Uterus (tissue), 4 donors: ENCODE measurements at places on chromosomes 2 and 18. TPM values are rescaled to one million over a fixed set of nuclear protein-coding genes. Genes with fewer than 3 reads are reported as not detected.

DNA sequence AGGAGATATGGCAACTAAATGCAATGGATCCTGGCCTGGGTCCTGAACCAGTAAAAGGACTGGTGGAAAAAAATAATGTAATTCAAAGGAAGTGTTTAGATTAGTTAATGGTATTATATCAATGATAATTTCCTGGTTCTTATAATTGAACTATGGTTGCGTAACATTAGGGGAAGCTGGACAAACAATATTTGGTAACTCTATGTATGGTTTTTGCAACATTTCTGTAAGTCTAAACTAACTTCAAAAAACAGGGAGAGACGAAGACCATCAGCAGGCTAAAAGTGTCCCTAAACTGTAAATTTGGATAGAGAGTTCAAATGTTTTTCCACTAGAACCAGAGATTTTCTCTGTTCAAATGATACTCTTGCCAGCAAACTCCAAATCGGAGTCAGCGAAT lies 36.9 kb downstream of the KLF7 start:
- peaks cover 4% of the 10 kb centered on the region for H3K4me1 ChIP-seq
- no peaks in the 10 kb centered on the region for H3K27me3 ChIP-seq
- DNase-seq, result no peak
- H3K36me3 ChIP-seq, result no peaks in the 10 kb centered on the region
- H3K4me3 ChIP-seq, result no peak overlapping the region

DNA sequence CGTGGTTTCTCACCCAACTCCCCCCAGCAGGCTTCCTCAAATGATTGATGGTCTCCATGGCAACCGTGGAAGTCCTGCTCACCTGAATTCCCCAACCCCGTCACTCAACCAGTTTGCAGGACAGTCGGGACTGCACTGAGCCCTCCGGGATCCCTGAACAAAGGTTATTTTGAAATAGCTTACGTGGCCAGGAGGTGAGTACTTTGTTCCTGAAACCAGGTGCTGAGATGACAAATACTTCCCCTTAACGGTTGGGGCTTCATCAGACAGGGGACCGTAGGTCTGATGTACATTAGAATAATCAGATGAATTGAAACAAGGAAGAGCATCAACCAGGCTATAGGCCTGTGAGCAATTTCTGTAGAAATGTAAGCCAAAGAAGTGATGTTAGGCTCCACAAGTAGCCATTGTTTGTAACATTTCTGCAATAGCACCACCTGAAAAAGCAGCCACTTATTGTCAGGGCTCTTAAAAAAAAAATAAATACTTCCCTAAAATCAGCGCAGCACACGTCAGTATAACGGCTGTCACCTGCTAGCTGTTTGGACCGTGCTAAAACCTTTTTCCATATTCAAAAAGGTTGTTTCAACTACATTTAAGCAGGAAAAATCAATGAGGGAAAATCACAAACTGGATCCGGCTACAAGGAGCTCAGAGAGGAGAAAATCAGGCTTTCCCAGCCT lies 206.4 kb upstream of the ID2 start:
- no peaks in the 10 kb centered on the region for H3K4me1 ChIP-seq
- H3K27me3 ChIP-seq, result no peaks in the 10 kb centered on the region
- no peaks in the 10 kb centered on the region for H3K36me3 ChIP-seq
- no peak for DNase-seq

GRCh38 chr2:76491503-76491902 lies 780.8 kb upstream of the GCFC2 start:
- no peaks in the 10 kb centered on the region for H3K36me3 ChIP-seq
- DNase-seq, result no peak
- H3K27me3 ChIP-seq, result no peaks in the 10 kb centered on the region
- H3K27ac ChIP-seq, result no peak overlapping the region

DNA sequence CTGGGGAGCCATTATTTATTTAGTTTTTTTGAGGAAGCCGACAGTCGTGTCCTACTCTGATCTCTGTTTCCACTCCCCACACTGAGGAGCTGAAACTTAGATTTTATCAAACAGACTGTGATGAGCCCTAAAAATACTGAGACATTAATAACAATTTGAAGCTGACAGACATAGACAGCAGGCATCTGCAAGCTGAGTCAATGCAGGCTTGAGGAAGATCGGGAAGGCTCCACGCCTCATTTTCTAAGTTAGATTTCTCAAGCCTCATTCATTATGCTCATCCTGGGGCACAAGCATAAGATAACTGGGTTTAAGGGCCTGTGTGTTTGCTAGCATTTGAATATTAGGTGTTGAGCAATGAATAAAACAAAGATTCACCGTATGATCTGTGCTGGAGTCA lies 26.3 kb downstream of the EFR3B start:
- H3K27me3 ChIP-seq, result no peaks in the 10 kb centered on the region
- no peaks in the 10 kb centered on the region for H3K4me1 ChIP-seq
- no peak overlapping the region for H3K27ac ChIP-seq
- no peak overlapping the region for H3K4me3 ChIP-seq

DNA sequence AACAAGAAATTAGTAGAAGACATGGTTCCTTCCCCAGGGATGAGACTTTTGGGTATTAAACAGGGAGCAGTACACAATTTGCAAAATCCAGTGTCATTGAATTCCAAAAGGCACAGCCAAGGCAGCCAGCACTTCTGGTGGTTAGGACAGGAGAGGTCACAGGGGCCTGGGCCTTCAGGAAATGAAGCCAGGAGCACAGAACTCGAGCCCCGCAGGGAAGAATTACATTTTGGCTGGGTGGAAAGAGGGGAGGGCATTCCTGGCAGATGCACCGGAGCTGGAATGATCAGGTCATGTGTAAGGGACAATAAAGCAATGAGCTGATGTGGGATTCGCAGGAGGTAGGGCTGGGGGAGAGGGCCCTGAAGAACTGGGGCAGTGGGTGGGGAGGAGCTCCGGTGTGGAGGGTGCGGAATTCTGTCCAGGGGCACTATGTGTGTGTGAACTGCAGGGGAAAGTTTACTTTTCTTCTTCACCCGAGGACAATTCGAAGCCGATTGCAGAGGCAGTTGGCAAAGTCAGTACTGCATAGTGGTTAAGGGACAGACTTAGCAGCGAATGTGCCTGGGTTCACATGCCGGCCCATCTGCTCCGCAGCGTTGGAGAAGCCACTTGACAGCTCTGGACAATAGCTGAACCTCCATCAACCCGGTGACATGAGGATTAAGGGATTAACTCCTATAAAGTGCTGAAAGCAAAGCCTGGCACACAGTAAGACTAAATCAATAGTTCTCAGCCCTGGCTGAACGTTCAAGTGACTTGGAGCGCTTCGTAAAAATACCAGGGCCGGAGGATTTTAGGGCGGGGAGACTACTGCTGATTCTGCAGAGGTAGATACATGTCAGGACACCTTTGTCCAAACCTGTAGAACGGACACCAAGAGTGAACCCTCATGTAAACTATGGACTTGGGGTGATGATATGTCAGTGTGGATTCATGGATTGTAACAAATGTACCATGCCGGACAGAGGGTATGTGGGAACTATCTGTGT lies 36.4 kb downstream of the ALPK2 start:
- H3K27ac ChIP-seq, result no peak overlapping the region
- H3K4me3 ChIP-seq, result no peak overlapping the region
- no peaks in the 10 kb centered on the region for H3K27me3 ChIP-seq
- H3K36me3 ChIP-seq, result no peaks in the 10 kb centered on the region
- DNase-seq, result no peak

- no peak overlapping the region for H3K4me3 ChIP-seq
- no peaks in the 10 kb centered on the region for H3K27me3 ChIP-seq
- no peak overlapping the region for H3K27ac ChIP-seq
- H3K4me1 ChIP-seq, result no peaks in the 10 kb centered on the region
- H3K36me3 ChIP-seq, result no peaks in the 10 kb centered on the region
- no peak for DNase-seq
These were observed 100.8 kb downstream of the TAF4B start for GRCh38 chr18:26327062-26327461.

DNA sequence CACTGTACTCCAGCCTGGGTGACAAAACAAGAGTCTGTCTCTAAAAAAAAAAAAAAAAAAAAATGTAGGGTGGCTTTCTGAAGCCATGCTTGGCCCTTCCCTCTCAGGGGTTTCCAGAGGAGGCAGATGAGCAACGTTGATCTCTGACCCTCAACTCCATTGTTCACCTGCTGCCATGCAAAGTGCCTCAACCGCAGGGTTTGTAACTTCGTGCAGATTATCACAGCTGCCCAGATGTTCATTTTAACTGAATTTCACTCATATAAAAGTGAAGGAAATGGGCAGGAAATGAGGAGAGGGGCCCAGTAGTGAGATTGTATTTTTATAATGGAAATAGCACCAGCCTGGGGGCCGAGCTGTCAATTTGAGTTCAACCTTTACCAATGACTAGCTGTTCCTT lies 14.9 kb upstream of the B3GNT2 start:
- no peaks in the 10 kb centered on the region for H3K36me3 ChIP-seq
- H3K4me1 ChIP-seq, result no peaks in the 10 kb centered on the region
- no peak overlapping the region for H3K27ac ChIP-seq
- DNase-seq, result no peak
- no peak overlapping the region for H3K4me3 ChIP-seq

- peak; percentile 32 for DNase-seq
- H3K4me3 ChIP-seq, result no peak overlapping the region
- peak overlapping the region; percentile 59 for H3K27ac ChIP-seq
- H3K4me1 ChIP-seq, result no peaks in the 10 kb centered on the region
- H3K27me3 ChIP-seq, result no peaks in the 10 kb centered on the region
- no peaks in the 10 kb centered on the region for H3K36me3 ChIP-seq
These were observed 37.5 kb downstream of the ACVR1 start for GRCh38 chr2:157838442-157839161.

DNA sequence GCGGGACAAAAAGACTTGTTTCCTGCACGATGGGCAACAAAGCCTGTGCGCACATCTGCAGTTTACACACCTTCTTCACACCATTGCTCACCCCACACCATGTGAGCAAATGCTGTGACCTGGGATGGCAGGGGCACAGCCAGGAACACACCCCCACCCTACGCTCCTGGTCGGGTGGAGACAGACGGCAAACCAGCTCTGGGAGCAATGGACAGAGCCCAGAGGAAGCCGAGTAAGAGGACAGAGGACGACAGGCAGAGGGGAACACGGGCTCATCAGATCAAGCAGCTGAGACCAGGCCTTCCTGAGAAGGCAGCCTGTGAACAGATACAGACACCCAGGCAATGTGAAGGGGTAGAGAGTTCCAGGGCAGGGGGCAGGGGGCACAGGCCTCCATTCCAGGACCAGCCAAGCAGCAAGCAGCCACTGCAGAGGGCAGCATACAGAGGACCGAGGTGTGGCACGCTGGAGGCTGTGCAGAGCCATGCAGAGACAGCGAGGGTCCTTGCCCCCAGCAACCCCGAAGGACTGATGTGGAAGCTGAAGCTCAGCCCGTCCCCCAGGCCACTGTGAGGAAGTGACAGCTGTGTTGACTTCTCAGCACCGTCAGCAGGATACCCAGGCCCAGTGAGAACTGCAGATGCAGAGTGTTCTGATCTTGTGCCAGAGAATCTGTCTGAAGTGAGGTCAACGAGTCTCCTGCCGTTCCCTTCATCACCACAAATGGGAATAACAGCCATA lies 46.2 kb downstream of the PARD6G start:
- H3K36me3 ChIP-seq, result no peaks in the 10 kb centered on the region
- no peaks in the 10 kb centered on the region for H3K4me1 ChIP-seq
- H3K4me3 ChIP-seq, result no peak overlapping the region

The SCN3A gene
- 18.4 TPM for total RNA-seq

The IL36B gene
- total RNA-seq, result not detected

The MALL gene
- 13.7 TPM for total RNA-seq

DNA sequence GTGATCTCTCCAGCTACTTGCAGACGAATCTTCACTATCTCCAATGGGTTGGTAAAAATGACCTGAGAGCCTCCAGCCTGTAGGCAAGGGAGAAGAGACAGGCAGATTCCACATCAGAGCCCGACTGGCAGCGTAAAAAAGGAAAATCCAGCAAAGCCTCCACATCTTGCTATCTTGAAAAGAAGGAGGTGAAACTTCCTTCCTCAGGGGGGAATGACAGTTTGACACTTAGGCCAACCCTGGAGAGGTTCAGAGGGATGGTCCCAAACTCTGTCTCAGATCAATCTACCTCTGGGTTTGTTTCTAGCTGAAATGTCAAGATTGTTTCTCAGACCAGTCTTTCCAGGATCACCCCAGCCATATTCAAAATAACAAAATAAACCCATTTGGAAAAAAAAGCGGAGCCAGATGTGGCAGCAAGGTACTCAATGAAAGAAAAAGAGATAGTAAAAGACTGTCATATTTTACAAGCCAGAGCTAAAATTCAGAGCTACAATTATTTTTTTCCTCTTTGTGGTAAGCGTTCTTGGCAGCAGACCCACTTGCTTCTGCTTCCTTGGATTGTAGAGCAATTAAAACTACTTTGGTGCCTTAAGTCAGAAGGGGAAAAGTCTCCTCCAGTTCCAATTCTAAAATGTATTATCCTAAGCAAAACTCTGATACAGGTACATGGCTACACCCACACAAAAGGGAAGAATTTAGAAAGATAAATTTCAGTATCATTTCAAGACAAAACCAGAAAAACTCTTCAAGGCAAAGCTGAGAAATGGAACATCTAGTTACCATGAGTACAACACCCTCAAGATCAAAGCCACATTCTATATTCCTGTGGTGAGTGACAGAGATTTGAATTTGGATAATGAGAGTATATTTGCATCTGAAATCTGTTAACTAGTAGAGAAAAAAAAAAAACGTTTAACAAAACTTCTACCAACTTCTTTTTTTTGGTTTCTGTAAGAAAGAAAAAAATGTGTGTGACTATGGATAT lies 100.1 kb downstream of the SLC25A12 start:
- H3K4me3 ChIP-seq, result no peak overlapping the region
- H3K27ac ChIP-seq, result no peak overlapping the region
- DNase-seq, result no peak
- H3K36me3 ChIP-seq, result no peaks in the 10 kb centered on the region

DNA sequence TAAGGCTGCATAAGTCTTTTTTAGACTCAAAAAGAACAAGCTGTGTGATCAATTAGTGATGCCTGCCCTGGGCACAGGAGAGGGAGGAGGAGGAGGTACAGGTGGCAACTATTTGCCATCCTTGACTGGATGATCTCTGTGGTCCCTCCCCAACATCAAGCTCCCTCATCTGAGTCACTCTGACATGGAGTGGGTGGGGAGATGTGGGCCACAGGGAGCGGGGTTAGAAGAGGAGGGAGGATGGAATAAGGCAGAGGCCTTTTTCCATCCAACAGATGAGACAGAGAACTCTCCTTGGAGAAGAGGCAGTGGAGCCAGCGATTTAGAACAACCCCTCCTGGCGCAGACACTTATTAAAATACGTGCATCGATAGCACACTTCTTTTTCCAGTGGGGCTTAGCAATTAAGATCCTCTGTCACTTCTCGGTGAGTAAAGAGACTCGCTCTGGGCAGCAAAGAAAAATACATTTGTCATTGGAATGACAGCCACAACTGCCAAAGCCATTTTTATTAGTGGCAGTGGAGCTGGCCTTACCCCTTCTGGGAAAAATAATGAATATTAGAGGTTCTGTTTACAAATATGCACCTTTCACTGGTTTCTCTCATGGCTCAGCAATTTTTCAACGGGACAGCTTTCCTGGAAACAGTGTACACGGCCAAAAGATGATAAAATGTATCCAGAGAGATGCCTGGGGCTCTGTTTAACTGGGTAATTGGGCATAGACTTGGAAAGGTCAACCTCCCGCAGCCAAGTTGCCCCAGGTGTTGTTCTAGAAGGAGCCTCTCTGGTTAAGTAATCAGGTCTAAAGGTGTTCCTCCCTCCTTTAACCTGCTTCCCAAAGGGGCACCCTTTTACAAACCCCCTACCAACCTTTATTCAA lies 238.4 kb upstream of the CXCR4 start:
- no peak for DNase-seq
- H3K27me3 ChIP-seq, result no peaks in the 10 kb centered on the region
- no peaks in the 10 kb centered on the region for H3K4me1 ChIP-seq
- H3K4me3 ChIP-seq, result no peak overlapping the region
- no peaks in the 10 kb centered on the region for H3K36me3 ChIP-seq
- H3K27ac ChIP-seq, result no peak overlapping the region
